ENCODE measurements at places on chromosomes 4 and X. TPM values are rescaled to one million over a fixed set of nuclear protein-coding genes. Genes with fewer than 3 reads are reported as not detected.

ZNF630 gene
- total RNA-seq = 2.2 TPM

- H3K27me3 ChIP-seq = no peaks in the 10 kb centered on the region
- no peak for DNase-seq
- no peak overlapping the region for H3K4me3 ChIP-seq
- no peak overlapping the region for H3K27ac ChIP-seq
- no peaks in the 10 kb centered on the region for H3K36me3 ChIP-seq
Observed at GRCh38 chrX:37364666-37365065, 15.5 kb downstream of the PRRG1 start.

DNA sequence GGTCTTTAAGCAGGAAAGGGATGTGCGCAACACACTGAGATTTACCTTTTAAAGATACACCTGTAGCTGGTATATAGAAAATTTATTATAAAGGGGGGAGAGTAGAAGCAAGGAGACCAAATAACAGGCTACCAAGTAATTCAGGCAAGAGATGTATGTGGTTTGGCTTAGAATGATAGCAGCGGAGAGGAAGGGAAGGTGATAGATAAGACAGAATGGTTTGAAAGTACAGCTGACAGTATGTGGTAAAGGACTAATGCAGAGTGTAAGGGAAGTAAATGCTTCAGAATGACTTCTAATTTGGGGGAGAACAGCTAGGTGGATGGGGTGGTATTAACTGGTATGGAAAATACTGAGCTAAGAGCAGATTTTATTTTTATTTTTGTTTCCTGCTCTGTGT, 308.9 kb downstream of the ANTXR2 start:
- no peak overlapping the region for H3K4me3 ChIP-seq
- H3K27ac ChIP-seq = no peak overlapping the region
- H3K4me1 ChIP-seq = no peaks in the 10 kb centered on the region

DNA sequence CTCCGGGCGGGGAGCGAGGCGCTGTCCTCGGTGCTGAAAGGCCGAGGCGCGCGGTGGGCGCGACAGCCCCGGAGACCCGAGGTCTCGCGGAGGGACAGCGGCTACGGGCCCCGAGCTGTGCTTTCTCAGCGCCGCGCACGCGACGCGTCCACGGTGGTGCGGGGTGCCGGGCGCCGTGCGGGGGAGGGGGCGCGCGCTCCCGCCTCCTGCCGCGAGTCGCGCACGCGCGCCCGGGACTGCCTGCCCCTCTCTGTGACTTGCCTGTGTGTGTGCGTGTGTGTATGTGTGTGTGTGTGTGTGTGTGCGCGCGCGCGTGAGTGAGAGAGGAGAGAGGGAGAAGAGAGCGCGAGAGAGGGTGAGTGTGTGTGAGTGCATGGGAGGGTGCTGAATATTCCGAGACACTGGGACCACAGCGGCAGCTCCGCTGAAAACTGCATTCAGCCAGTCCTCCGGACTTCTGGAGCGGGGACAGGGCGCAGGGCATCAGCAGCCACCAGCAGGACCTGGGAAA, at the start of gene GRIA2:
GRIA2 (plus strand) TSS at position 358 of the 511 bp plus-strand sequence. CDS start 315 bp downstream, outside the sequence.
- no peak within 1 kb of the TSS for H3K4me3 ChIP-seq
- H3K4me1 ChIP-seq = no peaks in the 10 kb centered on the region
- no peak for DNase-seq
- H3K36me3 ChIP-seq = no peaks in the 10 kb centered on the region
- peaks cover 7% of the 10 kb centered on the region for H3K27me3 ChIP-seq
- H3K27ac ChIP-seq = no peak within 1 kb of the TSS

- H3K27me3 ChIP-seq = no peaks in the 10 kb centered on the region
- H3K27ac ChIP-seq = no peak overlapping the region
- no peak overlapping the region for H3K4me3 ChIP-seq
- DNase-seq = no peak
Observed at GRCh38 chr4:14064984-14065383, 437.5 kb upstream of the BOD1L1 start.

DNA sequence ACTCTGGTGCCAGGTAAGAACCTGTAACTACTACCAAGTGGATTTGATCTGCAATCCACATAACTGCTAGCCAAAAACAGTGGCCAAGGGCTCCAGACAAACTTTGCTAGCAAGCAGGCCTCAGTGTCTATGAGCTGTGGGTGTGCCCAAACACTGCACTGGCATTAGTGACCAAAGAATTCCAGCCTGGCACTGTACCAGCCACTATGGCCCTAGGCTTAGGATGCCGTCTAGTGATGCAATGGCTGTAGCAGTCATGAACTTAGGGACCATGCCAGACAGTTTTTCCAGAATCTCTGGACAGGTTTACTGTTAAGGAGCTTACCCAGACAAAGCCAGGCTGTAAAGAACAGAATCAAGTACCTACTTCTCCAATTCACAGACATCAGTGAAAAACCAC, 33.7 kb upstream of the PRR27 start:
- DNase-seq = no peak
- H3K4me1 ChIP-seq = no peaks in the 10 kb centered on the region
- H3K27me3 ChIP-seq = no peaks in the 10 kb centered on the region

Data from natural killer cell (primary cell).